Stimulated activated CD8-positive, alpha-beta memory T cell treated with anti-CD3 and anti-CD28 coated beads, Interleukin-7, amount 100 ng/mL, for 48 hours (primary cell): ENCODE measurements at places on chromosomes 1 and 21.

GRCh38 chr1:73953586-73953985 lies 244.4 kb downstream of the LRRIQ3 start:
- DNase-seq = no peak

GRCh38 chr1:28205243-28205642 lies 27.6 kb downstream of the DNAJC8 start:
- DNase-seq = no peak

DNA sequence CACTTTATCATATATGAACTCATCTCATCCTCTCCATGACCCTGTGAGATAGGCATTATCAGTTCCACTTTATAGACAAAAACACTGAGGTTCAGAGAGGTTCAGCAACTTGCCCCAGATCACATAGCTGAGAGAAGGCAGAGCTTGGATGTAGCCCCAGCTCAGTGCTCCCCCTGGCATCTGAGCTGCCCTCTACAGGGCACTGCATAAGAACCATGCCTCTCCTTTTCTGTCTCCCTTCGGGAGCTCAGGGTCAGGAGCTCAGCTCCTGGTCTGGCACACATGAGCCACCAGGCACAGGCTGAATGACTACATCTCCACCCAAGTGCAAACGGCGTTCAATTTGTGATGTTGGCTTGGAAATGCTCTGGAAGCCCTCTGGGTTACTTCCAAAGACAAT lies 16.9 kb downstream of the RAB7B start:
- DNase-seq = no peak

DNA sequence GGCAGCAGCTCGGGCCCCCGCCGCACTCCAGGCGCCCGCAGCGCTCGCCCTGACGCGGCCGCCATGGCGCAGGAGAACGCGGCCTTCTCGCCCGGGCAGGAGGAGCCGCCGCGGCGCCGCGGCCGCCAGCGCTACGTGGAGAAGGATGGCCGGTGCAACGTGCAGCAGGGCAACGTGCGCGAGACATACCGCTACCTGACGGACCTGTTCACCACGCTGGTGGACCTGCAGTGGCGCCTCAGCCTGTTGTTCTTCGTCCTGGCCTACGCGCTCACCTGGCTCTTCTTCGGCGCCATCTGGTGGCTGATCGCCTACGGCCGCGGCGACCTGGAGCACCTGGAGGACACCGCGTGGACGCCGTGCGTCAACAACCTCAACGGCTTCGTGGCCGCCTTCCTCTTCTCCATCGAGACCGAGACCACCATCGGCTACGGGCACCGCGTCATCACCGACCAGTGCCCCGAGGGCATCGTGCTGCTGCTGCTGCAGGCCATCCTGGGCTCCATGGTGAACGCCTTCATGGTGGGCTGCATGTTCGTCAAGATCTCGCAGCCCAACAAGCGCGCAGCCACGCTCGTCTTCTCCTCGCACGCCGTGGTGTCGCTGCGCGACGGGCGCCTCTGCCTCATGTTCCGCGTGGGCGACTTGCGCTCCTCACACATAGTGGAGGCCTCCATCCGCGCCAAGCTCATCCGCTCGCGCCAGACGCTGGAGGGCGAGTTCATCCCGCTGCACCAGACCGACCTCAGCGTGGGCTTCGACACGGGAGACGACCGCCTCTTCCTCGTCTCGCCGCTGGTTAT lies 2.8 kb downstream of the KCNJ9 start:
- DNase-seq = peak; percentile 26

- DNase-seq = no peak
These were observed 33.2 kb downstream of the KCTD3 start for GRCh38 chr1:215600258-215600792.

DNA sequence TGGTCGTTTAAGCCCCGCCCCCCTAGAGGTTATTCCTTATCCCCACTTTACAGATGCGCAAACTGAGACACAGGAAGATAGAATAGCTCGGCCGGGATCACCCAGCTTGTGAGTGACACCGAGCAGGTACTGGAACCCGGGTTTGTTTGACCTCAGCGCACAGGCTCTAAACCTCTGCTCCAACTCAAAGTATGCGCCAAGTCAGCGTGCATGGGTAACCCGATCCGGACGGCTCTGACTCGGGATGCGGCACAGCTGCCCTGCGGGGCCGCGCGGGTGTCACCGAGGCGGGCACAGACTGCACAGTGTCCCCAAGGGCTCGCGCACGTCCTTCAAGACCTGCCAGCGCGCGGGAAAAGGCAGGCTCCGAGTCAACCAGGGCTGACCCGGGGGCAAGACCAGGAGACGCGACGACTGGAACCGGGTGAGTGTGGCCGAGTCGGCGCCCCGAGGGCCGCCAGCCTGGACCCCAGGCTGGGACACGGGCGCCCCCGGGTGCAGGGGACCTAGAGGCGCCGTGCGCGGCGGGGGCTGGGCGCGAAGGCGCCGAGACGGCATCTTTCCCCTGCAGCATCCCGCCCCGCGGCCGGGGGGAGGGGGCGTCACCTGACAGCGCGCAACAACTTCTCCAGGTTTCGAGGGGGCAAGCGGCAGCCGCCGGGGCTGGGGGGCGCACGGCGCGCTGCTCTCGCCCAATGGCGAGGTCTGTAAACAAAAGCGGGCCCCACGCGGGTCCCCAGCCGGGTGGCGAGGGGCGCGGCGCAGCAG lies 101.9 kb upstream of the SOD1 start:
- no peak for DNase-seq

GRCh38 chr1:47175227-47175934 lies 14.5 kb downstream of the PDZK1IP1 start:
- DNase-seq = peak; percentile 26

DNA sequence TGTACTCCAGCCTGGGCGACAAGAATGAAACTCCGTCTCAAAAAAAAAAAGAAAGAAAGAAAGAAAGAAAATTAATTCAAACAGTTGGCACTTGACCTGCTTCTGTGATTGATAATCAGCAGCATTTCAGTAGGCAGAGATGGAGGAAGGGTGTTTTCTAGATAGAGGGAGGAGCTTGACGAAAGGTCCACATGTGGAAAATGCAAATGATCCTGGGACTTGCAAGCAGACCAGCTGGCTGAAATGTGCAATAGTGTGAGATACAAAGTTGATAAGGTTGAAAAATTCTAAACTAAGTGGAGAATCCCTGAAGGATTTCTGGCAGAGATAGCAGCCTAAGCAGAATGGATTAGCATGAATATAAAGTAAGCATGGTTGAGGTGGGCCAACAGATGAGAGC lies 4.2 kb downstream of the ELAPOR1 start:
- DNase-seq = no peak

- DNase-seq = no peak
These were observed 10.9 kb upstream of the RBM15 start for GRCh38 chr1:110328274-110328673.

GRCh38 chr1:227791425-227792143 lies 23.9 kb upstream of the PRSS38 start:
- no peak for DNase-seq

DNA sequence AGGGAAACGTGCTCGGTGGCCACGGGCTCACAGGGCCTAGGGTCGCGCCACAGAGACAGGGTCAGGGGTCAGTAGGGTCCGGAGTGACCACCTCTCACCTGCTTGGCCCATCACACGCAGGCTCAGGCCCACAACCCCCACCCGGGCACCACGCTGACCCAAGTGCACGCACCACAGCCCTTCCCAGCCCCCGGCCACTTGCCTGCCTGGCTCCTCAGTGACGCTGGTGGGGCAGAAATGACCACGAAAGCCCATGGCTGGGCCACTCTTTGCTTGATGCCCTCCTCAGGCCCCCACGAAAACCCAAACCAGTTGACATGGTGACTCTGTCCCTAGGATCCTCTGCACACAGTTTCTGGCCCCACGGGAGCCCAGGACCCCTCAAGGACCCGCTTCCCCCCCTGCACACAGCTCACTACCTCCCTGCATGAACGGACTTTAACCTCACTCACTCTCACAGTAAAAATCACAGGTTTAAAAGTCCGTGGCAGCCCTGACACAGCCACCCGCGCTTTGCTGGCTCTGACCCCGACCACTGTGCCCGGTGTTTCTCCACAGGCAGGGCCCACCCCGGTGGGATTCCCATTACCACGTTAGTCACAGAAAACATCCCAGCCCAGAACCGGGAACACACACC lies 20.7 kb downstream of the NADK start:
- no peak for DNase-seq

GRCh38 chr1:245000872-245001188 lies 136.5 kb upstream of the HNRNPU start:
- DNase-seq = no peak

- no peak for DNase-seq
These were observed 436.1 kb upstream of the ADAMTS5 start for GRCh38 chr21:27403011-27403410.

- no peak for DNase-seq
These were observed 77.6 kb downstream of the POU2F1 start for GRCh38 chr1:167298325-167298724.

GRCh38 chr1:15341634-15342407 lies 67.9 kb upstream of the EFHD2 start:
- DNase-seq = no peak

- DNase-seq = no peak
These were observed 227.3 kb downstream of the DYRK1A start for GRCh38 chr21:37593740-37594471.

DNA sequence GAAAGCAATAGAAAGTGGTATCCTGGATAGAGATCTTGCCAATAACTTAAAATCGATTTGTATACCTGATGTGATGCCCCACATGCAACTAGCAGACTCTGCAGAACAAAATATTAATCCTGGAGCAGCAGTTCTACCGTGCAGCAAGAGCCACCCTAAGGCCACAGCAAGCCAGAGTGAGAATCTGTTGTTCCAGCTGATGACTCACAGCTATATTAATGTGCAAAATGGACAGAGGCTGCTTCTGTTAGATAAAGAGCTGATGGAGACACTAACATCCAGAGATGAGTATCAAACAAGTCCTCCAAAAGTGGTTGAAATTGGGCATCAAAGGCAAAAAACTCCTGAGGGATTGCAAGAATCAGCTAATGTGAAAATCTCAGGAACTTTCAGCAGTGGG lies 127.8 kb downstream of the MACF1 start:
- DNase-seq = no peak

GRCh38 chr1:173275496-173275895 lies 68.4 kb upstream of the TNFSF4 start:
- DNase-seq = no peak

GRCh38 chr1:244874974-244875579 lies 10.7 kb upstream of the HNRNPU start:
- DNase-seq = no peak

DNA sequence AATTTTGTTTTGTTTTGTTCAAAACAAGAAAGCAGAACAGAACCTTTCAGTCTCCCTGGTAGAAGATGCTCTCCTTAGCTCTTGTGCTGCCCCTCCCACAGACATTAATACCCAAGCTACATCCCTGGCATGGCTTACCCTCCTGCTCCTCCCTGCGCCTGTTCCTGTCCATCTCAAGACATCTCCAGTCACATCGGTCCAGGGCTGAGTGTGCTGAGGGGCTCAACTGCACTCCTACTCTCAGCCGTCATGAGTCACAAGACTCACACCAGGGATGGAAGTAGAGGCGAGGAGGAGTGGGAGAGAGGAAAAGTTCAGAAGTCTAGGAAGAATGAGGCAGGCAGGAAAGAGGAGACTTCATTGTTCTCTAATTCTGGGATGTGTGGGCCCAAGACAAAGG lies 9.2 kb upstream of the TACSTD2 start:
- no peak for DNase-seq

- DNase-seq = no peak
These were observed 108.8 kb downstream of the ITSN1 start for GRCh38 chr21:33751120-33751519.

GRCh38 chr1:41325801-41326200 lies 35.4 kb upstream of the FOXO6 start:
- DNase-seq = no peak

DNA sequence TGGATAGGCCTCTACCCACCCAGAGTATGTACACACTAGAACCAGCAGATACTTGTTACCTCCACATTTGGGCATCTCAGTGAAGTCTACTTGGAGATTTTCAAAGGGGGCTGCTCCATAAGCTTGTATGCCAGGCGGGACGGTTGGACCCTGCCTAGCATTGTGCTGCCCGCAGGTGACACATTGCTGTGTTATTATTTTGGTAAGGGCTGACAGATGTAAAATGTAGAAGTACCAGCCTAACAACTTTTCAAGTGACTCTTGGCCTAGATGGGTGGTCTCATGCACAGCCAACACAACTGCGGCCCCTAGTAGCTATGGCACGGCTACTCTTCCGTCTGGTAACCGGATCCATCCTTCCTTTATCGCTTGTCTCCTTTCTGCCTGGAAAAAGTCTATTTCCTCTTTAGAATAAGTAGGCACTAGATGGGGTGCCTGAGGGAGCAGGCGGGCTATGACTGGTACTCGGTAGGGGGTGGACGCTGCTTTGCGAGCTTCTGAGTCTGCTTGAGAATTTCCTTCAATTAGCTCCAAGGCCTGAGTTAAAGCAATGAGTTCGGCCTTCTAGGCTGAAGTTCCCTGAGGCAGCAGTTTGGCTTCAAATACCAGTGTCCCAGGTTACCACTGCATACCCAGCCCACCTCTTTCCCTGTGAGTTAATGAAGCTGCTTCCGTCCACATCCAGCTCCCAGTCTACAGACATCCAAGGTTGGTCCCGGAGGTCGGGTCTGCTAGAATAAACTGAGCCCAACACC lies 405.3 kb downstream of the TGFB2 start:
- DNase-seq = no peak

DNA sequence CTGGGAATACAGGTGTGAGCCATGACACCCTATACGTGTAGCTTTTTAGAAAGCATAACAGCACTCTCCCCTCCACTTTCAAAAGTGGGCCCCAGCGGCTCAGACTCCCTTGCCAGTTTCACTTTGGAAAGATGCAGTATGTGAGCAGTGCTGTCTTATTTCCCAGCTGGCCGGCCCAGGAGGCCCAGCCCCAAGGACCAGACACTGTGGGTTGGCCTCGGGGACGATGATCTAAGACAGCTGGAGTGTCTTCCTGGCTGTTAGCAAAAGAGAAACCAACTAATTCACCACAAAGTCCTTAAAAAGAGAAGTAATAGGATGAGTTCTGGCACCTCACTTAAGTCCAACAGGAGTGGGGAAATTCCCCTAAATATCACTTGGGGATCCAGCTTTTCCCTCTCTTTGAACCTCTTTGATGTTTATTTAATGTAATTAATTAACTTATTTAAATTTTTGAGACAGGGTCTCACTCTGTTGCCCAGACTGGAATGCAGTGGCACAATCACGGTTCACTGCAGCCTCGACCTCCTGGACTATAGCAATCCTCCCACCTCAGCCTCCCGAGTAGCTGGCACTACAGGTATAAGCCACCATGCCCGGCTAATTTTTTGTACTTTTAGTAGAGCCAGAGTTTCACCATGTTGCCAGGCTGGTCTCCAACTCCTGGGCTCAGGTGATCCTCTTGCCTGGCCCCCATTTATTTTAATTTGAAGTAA lies 17.6 kb upstream of the CLIC4 start:
- no peak for DNase-seq

DNA sequence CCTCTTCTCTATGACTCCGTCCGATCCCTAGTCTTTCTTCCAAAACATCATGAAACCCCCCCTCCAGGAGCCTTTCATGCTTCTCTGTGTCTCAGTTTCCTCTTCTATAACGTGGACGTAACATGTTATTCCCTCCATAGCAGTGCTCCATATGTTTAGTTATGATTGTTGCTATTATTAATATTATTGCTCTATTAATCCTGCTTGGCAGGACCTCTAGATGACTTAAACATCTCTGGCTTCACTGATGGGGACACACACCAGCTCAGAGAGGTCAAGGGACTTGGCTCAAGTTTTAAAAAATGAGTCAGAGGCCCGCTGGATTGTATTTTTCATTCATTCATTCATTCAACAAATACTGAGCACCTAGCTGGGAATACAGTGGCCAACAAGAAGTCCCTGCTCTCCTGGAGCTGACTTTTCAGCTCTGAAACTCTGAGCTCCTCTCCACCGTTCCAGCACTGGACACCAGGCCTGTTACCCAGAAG lies 404 bp upstream of the CPLANE2 start:
- DNase-seq = no peak
